A549 (cell line): ENCODE measurements at places on chromosomes 1 and 21.

- DNase-seq, result peak; percentile 23
Measured at GRCh38 chr1:172351754-172352161, 68.7 kb upstream of the C1orf105 start.

DNA sequence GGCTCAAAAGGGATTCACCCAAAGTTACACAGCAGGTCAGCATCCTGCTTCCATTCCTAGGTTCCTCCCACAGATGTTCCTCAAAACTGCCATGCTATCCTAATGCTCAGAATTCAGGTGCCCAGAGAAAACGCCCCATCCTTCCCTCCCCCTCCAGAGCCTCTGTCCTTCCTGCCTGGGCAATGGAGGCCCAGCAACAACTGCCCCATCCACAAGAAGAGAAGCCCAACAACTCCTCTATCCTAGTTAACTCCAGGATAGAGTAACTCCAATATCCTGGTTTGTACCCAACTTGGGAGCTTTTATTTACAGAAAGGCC, 16.9 kb downstream of the COL9A2 start:
- no peak for DNase-seq

GRCh38 chr1:31848381-31848897, 32.6 kb upstream of the SPOCD1 start:
- no peak for DNase-seq

- DNase-seq, result peak; percentile 37
Measured at GRCh38 chr1:164733070-164733469, 174.1 kb downstream of the PBX1 start.

DNA sequence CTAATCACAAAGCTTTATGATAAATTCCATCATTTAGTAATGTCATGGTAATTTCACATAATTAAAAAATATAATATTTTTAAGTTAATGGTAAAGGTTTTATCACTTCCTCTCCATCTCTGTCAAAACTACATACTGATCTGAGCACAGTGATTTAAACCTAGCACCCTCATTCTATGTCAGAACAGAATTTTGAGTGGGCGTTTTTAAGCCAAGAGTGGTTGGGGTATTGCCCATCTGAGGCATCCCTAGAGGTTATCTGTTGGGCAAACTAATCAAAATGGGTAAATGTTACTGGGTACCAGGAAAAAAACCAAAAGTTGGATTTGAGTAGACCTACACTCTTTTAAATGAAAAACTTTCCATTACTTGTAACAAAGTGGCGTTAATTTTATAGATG, 100.7 kb upstream of the GFI1 start:
- no peak for DNase-seq

- DNase-seq, result no peak
Measured at GRCh38 chr1:174152427-174152826, 6.9 kb upstream of the RABGAP1L start.

DNA sequence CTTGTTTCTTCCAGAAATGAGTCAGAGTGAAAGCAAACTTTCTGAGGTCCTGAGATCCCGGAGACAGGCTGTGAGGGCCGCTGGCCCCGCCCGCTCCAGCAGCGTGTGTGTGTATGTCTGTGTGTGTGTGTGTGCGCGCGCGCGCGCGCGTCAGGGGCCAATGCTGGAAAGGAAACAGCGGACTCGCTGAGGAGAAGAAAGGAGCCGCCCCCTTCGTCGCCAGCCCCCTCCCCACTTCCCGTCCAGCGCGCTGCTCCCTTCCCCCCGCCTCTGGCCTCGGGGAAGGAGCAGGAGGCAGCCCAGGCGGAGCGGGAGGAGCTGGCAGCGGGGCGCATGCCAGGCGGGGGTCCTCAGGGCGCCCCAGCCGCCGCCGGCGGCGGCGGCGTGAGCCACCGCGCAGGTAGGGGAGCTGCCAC, at the start of gene DISC1:
Gene DISC1, plus strand, starts transcription at position 256 of the 416 bp plus-strand sequence. Its CDS starts 78 bp downstream, at position 334.
- peak; percentile 67 for DNase-seq

DNA sequence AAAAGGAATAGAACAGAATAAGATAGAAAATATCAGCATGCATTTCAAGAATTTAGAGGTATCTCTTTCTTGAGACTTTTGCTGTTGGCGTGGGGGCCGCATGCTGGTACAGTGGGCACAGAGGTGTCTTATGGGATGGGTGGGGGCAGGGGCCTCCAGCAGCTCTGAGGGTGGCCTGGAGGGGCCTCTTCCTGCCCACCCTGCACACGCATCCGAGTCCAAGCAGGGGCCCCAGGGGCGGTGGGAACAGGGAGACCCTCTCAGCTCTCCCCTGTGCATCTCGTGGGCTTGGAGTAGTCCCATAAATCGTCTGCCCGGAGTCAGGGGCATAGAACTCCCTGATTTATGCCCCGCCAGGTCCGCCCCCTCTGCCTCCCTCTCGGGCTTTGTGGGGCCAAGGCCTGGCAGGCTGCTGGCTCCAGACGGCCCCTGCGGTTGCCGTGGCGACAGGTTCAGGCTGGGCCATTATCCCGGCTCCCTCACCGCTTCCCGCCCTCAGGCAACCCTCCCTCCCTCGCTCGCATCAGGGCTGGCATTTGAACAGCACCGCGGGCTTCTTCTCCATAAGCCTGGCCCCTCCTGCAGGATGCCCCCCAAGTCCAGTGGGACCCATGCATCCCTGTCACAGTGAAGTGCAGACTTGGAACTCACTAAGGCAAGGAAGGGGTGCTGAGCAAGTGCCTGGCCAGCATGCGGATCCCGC, 133.2 kb upstream of the ZBTB40 start:
- no peak for DNase-seq

GRCh38 chr1:147389532-147390184, 147.2 kb downstream of the CHD1L start:
- DNase-seq, result peak; percentile 45

- no peak for DNase-seq
Measured at GRCh38 chr1:237931581-237931980, 40.9 kb upstream of the ZP4 start.

GRCh38 chr1:3266870-3267549, 187.5 kb upstream of the ARHGEF16 start:
- DNase-seq, result no peak

DNA sequence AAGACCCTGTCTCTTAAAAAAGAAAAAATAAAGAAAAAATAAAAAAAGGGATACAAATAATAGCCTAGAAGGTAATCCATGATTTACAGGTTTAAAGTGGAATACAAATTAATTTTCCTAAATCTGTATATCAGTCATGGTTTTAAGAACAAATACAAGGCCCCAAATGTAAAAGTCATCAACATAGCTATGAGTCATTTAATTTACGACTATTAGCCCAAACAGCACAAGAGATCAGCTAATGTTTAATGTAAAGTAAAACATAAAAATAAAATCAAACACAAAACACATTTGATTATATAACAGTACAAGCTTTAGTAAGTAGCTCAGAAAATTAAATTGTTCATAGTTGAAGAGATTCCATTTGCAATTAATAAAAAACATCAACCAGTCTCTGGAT, 20.3 kb upstream of the TAL1 start:
- no peak for DNase-seq

DNA sequence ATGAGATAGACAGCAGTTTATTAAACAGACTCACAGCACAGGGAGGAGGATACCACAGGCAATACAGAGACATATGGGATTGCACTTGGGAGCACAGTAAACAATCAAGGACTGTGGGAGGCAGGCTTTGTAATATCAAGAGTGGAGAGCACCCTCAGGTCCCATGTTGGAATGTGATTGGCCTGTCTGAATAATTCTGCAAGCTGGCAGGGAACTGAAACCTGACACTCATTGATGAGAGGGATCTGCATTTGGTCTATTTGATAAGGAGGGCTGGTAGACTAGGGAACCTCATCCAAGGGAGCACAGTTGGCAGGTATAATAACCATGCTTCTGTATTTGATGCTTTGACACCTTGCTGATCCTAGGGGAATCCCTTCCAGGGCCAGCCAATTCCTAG, 69.9 kb upstream of the PRMT6 start:
- DNase-seq, result no peak

DNA sequence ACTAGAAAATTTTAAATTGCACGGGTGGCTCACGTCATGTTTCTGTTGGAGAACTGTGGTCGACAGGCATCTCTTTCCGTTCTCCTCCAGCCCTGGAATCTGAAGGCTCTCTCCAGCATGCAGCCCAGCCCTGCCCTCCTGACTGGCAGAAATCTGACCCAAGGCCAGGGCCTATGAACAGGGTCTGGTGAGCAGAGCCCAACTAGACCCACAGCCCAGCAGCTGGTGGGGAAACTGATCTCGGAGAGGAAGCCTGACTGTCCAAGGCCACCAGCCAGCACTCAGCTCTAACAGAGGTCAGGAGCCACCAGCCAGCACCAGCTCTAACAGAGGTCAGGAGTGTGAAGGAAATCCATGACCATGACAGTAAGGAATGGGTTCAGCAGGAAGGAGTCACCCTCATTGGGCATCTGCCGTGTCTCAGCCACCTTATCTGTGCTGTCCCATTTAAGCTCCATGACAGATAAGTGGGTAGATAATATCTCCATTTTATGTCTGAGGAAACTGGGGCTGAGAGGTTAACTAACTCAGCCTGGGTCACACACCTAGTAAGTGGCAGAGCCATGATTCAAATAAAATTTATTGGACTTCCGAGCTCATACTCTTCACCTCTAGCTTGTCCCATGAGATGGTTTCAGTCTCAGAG, 20.2 kb upstream of the PKP1 start:
- DNase-seq, result no peak

DNA sequence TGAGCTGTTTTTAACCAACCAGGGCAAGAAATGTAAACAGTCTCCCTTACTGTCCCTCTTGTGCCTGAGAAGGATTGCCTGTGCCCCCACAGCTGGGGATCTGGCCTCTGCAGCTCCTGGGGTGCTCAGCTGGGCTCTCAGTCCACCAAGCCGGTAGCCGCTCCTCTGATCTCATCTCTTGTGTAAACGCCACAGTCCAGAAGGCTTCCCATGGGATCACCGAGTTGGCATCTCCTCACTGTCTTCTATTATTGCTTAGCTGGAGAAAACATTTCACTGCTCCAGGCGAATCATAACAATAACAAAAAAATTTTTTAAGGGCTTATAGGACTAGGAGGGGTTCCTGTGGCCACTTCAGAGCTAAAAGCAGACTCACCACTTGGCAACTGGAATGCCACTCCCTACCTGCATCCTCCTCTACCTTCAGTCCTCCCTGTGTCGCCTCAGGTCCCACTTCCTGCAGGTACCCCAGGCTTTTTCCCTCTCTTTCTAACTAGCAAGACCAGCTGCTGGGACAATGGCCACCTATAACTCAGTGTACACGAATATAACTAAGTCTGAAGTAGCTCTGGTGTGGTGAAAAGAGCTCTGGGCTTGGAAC, 75.8 kb downstream of the ATP1A1 start:
- no peak for DNase-seq

DNA sequence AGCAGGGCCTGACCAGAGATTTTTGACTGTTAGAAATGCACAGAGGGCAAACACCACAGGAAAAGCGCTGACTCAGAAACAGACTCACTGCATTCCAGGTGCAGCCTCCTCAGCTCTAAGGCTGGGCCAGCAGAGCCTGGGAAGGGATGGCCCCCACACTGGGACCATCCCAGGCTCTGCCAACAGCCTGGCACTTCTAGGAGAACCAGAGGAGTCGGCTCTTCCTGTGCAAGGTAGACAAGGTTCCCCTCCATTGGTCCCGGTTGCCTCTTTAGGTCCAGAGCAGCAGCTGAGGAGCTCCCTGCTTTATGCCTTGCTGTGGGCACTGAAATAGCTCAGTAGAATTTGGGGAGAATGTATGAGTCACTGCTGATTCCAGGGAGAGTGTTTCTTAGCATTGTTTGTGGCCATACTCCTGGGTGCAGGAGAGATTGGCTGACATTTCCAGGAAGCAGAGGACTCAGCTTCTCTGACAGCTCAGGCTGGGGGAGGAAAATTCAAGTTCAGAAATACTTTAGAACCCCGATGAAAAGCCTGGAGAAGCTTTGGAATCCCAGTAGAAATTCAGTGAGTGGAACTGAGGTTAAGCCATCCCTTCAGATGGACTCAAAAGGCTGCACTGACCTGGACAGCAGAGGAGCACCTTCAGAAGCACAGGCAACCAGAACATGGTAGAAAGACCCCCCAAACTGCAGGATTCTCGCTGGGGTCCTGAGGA, 19.7 kb downstream of the PRAMEF1 start:
- DNase-seq, result no peak

GRCh38 chr1:203342192-203342940, 8.6 kb downstream of the FMOD start:
- peak; percentile 83 for DNase-seq

GRCh38 chr1:25255706-25256577, 8.7 kb upstream of the RSRP1 start:
- DNase-seq, result no peak

GRCh38 chr1:24421502-24421901, 5.9 kb downstream of the NIPAL3 start:
- no peak for DNase-seq

DNA sequence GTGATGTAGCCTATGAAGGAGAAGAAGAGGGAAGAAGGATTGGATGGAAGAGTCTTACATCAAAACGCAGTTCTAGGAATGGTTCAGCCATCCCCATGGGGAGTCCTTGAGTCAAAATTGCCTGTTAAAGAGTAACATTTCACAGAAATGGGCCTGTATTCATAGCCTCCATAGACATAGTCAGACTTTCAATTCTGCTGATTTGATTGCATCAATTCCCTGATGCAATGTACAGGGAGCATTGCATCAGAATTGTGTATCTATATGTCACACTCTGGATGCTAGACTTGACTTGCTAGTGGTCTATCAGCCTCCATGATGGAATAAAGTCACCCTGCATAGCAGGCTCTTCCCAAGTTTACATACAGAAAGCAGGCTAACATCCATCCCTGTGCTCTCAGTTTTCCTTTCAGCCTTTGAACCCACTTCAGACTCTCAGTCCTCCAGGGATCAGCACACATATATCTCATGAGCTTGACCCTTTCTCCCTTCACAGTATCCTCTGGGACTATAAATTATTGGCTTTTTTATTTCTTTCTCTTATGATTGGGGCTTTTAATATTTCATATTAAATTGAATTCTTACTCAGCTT, 1111.7 kb upstream of the B3GALT2 start:
- no peak for DNase-seq

- DNase-seq, result no peak
Measured at GRCh38 chr1:17149771-17150170, 30.5 kb upstream of the PADI2 start.

- no peak for DNase-seq
Measured at GRCh38 chr1:115665319-115666096, 23.7 kb downstream of the VANGL1 start.

- DNase-seq, result no peak
Measured at GRCh38 chr1:9010781-9011323, 15.4 kb downstream of the SLC2A7 start.

- DNase-seq, result no peak
Measured at GRCh38 chr1:46184920-46185658, 8.8 kb upstream of the P3R3URF start.

DNA sequence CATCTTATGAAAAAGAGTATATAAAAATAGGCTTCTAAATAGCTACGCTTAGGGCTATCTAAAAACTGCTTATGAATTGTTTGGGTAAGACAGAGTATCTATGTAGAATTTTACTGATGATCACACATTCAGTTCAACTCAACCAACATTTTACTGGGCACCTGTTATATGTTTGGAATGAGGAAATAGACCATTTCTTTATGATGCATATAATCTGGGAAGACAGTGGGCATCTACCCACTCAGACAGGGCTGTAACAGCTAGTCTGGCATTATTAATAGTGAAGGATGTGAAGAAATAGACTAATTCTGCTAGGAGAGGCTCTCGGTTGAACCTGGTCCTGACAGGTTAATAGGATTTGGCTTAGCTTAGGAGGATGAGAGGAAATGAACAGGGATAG, 56.9 kb downstream of the TIAM1 start:
- no peak for DNase-seq

- peak; percentile 76 for DNase-seq
Measured at GRCh38 chr1:203871114-203871880, 9.9 kb downstream of the SNRPE start.
